ENCODE measurements at places on chromosomes 2 and 18.
A peak's percentile ranks its signal among the peaks of the same experiment; 100 is the strongest.

GRCh38 chr2:23835988-23836387, 90.9 kb downstream of the ATAD2B start:
- DNase-seq, result no peak

DNA sequence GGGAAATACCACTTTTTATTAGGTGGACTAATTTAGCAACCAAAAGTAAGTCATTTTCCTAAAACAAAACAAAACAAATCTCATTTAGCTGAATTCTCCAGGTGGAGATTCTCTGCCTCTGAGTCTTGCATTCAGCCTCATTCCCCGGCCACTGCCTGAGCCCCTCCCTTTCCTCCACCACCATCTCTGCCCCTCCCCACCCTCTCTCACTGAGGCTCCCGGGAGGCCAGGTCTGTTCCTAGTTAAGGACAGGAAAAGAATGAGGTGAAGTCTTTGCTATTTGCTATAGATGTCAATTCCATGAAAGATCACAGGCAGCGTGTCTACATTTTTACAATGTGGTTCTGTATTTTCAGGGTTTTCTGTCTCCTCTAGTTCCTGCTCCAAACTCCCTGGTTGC, 83.0 kb upstream of the SOX11 start:
- no peak for DNase-seq

- no peak for DNase-seq
Observed at GRCh38 chr2:132975193-132976105, 305.4 kb upstream of the LYPD1 start.

- no peak for DNase-seq
Observed at GRCh38 chr2:181904022-181904632, 12.6 kb downstream of the ITPRID2 start.

DNA sequence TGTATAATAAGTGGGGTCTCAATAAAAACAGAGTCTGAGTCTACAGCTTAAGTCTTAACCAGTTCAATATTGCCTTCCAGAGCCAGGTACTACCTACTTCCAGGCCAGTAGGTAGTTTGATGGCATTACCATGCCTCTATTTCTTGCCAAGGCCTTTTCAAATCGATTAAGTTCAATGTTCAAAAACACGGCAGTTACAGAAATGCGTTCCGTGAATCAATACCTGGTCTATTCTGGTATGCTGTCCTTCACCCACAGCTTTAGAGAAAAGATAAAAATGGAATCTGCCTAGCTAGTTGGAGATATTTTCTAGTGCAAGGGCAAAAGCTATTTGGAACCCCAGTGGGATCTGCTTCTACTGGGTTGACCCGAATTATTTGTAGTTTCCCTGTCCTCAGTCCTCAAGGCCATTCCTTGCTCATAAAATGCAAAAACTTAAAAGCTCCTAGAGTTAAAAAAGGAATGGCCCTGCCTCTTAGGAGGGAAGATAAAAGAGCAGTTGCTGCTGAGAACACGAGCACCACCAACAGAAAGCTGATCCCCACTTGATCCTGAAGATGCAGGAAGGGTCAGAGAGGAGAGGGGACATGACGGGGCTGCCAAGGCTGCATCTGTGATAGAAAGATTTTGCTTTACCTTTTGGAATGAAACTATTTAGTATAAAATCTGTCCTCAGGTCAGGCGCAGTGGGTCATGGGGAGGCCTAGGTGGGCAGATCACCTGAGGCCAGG, 109.6 kb upstream of the SCG2 start:
- DNase-seq, result no peak

GRCh38 chr2:54598347-54599325, 124.8 kb upstream of the EML6 start:
- DNase-seq, result no peak

DNA sequence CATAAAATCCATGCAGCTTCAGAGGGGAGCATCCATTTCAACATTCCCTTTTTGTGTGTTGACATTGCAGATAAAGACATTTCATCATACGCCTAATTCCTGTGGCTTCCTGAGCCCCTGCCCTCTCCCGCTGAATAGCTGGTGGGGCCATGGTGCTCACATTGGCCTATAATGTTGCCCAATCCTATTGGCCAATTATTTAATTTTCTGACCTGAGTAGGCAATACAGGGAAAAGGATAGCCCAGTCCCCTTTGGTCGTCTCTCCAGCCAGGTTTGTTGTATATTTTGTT, 163.8 kb upstream of the MYCN start:
- no peak for DNase-seq

DNA sequence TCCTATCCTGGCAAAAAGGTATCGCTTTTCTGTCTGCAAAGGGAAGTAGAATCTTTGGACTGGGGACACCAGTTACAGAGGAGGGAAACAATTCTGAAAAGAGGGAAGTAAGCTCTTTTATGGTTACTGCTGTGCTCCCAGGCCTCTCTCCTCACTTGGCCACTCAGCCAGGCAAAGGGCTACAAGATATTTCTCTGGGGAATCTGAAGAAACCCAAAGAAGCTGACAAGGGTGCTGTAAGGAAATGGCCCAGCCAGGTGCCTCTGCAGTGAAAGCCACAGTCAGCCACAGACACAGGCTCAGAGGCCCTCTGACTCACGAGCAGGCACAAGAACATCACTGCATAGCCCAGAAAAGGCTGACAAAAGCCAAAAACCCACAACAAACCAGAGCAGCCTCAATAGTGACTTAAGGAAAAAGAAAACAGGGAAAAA, 5.8 kb downstream of the HDLBP start:
- peak; percentile 47 for DNase-seq

GRCh38 chr18:58362027-58362575, 266.8 kb downstream of the ALPK2 start:
- no peak for DNase-seq

DNA sequence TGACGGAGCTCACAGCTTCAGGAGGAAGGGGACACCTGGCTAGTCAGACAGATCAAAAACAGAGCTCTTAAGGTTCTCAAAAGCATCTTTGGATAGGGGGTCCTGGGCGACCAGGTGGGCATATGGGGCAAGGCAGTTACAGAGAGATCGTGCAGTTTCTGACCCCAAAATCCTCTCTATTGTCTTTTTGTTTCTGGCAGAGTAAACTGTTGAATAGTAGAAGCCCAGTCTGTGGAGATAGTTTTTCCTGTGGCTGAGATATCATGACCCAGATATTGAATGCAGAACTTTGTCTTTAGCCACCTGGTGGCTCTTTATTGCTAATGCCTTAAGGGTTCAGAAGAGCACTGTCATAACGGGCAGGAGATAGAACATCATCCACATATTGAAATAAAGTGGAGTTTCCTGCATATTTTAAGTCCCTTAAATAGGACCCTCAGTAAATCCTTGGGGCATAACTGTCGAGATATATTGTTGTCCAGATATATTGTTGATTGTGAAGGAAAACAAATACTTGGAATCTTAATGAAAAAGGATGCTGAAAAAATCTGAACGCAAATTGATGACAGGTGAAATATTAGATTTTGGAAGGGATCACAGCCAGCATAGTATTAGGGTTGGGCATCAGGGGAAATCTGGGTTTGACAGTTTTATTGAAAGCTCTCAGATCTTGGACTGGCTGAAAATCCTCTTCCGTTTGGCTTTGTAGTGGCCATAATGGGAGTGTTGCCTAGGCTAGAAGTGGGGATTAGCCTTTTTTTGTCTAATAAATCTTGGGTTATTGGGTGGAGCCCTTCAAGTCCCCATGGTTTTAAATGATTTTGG, 14.1 kb upstream of the ZDBF2 start:
- no peak for DNase-seq

Measured in stimulated activated CD4-positive, alpha-beta T cell treated with anti-CD3 and anti-CD28 coated beads, Interleukin-1b, Interleukin-23, amount 100 ng/mL, for 1 hour (primary cell).